Endothelial cell (in vitro differentiated cells): ENCODE measurements at places on chromosomes 3 and 15.

DNA sequence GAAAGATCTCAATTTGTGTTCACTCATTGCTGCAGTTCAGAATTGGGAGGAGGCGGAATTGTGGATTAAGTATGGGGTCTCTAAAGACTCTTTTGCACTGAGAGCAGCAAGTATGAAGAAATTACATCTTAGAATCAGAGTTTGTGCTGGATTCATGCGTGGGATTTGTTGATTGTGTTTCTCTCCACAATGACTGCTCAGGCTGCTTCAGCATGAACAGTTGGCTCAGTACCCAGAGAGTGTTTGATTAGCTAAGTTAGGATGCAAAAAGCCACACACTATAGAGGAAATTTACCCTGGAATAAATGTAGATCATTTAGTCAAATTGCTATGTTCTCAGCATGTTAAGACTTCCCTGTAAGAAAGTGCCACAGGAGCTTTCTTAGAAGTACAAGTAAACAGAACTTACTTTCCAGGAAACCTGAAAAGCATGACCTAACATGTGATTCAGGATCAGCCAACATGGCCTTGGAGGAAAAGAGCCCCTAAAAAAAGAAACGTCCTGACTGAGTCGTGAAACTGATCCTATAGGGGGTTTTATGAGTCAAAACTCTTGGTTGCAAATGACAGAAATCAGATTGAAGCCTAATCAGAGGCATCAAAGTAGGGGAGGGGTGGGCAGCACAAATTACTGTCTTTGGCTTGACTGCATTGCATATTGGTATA is 32.6 kb downstream of the HHLA2 start:
- no peak for DNase-seq

GRCh38 chr15:35505141-35505540 is 40.8 kb downstream of the DPH6 start:
- DNase-seq: no peak

- no peak for DNase-seq
Observed at GRCh38 chr15:37616215-37616614, 318.2 kb upstream of the TMCO5A start.

DNA sequence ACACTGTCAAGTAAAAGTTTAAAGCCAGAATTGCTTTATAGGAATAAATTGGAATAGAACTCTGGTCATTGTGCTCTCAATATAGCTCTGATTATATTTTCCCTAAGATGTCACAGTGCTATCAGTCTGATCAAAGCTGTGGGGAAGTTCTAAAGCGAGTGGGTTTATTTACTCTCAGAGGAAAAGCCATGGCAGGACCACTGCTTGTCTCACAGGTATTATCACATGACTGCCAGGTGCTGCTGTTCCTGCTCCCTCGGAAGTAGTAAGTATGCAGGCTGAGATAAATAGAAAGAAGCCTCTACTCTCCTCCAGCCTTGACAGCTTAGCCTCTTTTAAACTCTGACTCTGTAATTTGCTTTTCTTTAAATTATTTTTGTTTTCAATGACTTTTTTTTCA is 49.1 kb upstream of the UTS2B start:
- no peak for DNase-seq

- no peak for DNase-seq
Observed at GRCh38 chr15:38154837-38155236, 97.8 kb upstream of the SPRED1 start.
